ENCODE measurements at places on chromosomes 13 and 19.

DNA sequence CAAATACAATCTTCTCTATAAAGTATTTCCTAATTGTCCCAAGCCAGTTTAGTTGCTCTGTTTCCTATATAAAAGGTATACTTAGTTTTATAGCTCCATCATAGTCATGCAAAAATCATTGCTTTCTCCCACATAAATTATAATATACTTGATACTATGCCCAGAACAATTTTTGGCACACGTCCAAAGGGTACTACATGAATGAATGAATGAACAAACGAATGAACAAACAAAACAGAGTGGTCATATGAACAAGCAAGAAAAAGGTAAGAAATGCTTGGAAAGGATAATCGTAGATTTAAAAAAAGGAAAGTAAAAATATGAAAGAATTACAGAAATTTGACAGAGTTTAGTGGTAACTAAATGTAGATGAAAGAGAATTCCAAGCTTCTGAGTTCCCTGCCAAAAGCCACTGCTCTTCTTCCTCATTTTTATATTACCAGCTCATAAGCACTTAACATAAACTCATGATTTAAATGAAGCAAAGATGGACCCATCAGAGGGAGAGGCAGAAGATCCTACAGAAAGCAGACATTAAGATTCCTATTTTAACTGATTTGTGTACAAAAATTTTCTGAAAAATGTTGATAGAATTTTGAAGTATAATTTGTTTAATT is 123.2 kb downstream of the ENOX1 start:
- DNase-seq: no peak

DNA sequence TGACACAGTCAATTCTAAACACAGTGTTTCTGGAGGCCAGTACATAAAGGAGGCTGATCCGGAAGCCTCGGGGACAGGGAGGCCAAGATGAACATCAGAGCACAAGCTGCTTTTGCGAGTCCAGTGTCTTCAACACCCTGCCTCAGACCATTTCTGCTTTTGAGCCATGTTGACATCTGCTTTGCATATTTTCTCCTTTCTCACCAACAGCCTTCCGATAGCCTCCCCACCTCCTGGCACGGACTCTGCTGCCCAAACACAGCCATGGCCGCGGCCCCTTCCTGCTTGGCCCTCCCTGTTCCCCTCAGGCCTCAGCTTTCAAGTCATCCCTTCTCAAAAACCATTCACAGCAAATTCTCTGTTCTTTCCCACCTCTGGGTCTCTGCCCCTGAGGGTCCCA is 3.6 kb downstream of the LRRC25 start:
- DNase-seq: no peak

GRCh38 chr13:74868049-74868448 is 613.9 kb downstream of the TBC1D4 start:
- DNase-seq: no peak

- DNase-seq: no peak
Measured at GRCh38 chr19:4043966-4044715, 22.6 kb downstream of the ZBTB7A start.

- no peak for DNase-seq
Measured at GRCh38 chr13:89380101-89380500, 1708.9 kb downstream of the SLITRK5 start.

- DNase-seq: no peak
Measured at GRCh38 chr19:1911995-1912394, 6.8 kb downstream of the ADAT3 start.
